Mesothelial cell of epicardium (in vitro differentiated cells): ENCODE measurements at places on chromosomes 11 and 22.

DNA sequence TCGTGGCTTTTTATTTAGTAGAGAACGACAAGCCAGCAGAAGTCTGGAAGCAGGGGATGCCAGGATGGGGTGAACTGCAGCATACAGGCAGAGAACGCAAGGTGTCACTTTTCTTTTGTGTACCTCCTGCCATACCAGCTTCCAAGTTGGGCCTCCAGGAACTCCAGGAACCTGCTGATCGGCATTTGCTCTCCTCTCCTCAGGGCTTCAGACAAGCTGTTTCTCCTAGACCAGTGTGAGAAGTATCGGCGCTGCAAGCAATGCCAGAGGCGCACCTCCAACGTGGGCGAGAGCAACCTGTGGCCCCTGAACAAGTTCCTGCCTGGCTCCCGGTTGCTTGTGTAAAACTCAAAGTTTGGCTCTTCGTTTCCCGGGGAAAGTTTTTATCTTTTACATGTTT, 47.7 kb downstream of the CCDC81 start:
- DNase-seq, result no peak

DNA sequence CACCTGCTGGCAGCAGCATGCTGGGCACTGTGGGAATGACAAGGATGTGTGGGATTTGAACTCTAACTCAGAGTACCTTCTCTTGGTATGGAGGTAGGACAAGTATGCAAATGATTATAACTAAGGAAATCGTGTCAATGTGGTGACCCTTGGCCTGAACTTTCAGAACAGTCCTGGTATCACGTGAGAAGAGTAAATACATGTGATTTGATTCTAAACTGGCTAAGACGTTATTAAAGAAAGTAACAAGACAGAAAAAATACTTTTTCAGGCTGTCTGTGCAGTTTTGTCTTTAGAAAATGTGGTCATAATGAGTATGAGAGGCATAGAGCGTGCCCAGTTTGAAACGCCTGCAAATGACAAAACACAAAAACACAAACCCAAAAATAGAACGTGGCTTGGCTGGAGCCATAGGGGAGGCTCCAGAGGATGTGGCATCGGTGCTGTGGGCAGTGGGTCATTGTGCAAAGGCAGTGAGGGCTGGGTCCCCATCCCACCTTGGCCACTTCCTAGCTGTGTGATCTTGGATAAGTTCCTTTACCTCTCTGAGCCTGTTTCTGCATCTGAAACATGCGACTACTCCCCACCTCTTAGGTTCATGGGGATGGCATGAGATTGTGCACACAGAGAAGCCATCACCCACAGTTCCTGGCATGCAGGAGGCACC, 18.4 kb upstream of the IL2RB start:
- no peak for DNase-seq

DNA sequence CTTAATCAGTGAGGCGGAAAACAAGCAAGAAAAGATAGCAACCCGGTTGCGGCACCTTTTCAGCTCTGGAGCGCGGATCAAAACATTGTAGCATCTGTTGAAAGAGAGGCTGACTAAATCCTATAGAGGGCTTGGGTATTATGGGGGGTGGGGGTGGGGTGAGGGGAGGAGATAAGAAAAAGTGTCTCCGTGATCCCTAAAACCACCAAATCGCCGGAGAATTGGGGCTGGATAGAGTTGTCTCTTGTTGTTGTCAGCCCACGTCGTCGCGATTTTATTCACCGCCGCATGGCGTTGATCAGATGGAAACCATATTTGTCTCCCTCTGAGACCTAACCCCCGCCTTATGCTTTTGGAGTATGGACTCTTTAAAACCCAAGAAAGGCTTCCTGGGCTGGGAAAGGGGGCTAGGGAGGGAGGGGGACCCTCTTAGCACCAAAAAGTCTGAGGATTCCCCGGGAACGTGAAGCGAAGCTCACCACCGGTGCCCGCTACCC, 13.0 kb downstream of the PAX6 start:
- no peak for DNase-seq

DNA sequence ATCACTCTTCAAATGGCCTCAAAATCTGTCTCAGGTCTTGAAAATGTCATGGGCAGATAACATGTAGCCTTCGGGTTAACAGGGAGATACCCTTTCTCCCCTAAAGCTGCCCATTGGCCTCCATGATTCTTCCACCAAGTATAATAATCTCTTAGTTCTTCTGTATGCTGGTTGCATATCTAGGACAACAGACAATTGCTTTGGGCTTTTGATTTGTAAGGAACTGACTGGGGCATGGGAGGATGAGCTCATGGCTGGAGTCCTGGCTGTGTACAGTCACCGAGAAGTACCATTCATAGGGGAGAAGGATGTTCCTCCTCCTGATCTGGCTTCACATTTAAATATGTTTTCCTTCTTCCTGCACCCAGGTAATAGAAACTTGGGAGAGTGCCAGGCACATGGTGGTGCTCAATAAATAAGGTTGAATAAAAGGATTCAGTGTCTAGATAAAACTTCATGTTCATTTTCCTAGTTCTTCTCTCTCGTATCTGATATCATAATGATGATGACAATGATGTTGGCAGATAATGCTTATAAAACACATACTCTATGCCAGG, 2.8 kb upstream of the AMPD3 start:
- DNase-seq, result no peak

GRCh38 chr11:110795112-110795624, 82.9 kb upstream of the ARHGAP20 start:
- no peak for DNase-seq

DNA sequence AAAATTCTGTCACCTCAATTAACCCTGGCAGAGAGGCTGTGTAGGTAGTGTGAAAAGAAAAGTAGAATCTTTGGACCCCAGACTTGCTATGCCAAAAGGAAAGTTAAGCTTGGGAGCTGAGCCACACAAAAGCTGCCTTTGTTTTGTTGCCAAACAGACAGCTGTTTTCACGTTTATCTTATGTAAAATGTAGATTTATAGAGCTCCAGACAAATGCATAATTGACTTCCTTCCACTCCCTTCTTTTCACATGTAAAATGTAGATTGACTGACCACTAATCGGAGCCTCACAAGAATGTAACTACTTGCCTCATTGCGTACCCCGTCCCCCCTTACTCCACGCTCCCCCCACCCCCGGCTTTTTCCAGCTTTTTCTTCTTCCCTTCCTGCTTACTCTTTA, 2302.2 kb upstream of the RAG2 start:
- DNase-seq, result no peak

DNA sequence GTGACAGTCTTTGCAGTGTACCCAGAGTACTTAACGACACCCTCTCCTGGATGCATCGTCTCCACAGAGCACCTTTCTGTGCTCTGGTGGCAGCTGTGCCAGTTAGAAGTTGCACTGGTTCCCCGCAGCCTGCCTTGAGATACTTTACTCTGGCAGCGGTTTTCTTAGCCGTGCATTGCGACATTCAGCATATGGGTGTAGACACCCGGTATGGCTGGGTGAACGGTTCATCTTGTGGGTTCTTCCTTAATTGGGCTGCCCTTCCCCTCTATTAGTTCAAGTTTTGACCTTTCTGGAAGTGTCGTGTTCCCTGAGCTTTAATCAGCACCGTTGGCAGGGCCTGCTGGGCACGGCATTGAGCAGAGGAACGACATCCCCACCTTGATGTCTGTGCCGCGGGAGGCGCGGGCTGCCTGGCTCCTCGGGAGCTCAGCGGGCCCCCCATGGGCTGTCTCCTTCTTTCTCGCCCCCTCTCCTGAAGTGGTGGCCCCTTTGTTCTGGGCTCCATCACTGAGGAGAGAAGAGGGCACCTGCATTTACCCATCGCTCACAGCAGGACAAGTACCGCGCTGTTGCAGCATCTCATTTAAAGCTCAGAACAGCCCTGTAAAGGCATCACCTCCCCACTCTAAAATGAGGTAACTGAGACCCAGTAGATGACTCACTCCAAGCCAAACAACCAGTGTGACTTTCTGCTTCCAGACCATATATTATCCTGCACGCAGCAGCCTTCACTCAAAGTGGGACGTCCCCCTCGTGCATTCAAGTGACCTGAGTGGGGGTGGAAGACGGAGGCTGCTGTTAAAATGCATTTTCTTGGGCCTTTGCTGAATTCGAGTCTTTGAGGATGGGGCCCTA, 13.3 kb downstream of the FAM83F start:
- DNase-seq, result no peak

DNA sequence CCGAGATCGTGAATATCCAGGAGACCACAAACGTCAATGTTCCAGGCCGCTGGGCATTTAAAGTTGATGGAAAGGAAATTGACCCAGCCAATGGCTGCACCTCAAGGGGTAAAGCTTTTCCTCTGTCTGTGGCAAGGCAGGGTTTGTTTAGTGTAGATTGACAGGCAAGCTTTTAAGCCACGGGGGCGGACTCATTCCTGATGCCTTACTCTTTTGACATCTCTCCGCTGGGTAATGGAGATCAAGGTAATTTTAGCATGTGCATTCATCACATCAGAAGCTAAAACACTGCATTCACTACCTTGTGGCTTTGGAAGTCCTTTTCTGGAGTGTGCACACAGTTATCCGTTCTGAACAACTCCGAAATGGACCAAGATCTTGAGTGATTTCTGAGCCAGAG, 12.6 kb downstream of the TECTA start:
- DNase-seq, result no peak

DNA sequence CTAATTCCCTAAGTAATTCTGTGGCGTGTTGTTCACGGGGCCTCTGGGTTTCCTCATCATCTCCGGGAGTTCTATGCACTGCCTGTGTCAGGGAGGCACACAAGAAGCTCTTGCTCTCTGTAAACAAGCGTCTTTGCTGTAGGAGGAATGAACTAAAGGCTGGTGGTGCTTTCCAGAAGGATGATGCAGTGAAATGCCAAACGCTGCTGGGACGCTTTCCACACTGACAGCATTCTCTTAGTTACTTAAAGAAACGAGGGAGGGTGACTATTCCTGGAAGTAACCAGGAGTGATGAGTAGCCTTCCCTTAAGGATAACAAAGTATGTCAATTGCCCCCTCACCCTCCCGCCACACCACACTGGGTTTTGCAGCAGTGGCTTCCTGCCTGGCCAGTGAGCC, 38.5 kb upstream of the NUP50 start:
- DNase-seq, result no peak

DNA sequence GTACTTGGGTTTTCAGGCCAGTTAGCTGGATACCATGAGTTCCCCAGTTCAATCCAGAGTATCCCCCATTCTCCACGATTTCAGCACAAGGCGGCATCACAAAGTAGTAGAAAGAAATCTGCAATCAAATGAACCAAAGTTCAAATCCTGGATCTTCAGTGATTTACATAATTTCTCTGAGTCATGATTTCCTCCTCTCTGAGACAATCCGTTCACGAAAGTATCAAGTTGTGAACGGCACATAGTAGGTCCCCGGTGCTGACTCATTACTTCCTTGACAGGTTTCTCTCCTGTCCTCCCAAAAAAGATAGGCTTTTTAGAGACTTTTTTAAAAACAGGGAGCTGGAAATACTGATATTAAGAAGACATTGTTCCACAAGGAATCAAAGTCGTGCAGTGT, 69.1 kb upstream of the AKIP1 start:
- no peak for DNase-seq

GRCh38 chr22:36398601-36399471, 11.1 kb upstream of the MYH9 start:
- DNase-seq, result no peak

- no peak for DNase-seq
Observed at GRCh38 chr22:27157666-27158370, 500.4 kb downstream of the MIAT start.

- DNase-seq, result no peak
Observed at GRCh38 chr11:31822175-31822926, 11.2 kb upstream of the PAX6 start.

DNA sequence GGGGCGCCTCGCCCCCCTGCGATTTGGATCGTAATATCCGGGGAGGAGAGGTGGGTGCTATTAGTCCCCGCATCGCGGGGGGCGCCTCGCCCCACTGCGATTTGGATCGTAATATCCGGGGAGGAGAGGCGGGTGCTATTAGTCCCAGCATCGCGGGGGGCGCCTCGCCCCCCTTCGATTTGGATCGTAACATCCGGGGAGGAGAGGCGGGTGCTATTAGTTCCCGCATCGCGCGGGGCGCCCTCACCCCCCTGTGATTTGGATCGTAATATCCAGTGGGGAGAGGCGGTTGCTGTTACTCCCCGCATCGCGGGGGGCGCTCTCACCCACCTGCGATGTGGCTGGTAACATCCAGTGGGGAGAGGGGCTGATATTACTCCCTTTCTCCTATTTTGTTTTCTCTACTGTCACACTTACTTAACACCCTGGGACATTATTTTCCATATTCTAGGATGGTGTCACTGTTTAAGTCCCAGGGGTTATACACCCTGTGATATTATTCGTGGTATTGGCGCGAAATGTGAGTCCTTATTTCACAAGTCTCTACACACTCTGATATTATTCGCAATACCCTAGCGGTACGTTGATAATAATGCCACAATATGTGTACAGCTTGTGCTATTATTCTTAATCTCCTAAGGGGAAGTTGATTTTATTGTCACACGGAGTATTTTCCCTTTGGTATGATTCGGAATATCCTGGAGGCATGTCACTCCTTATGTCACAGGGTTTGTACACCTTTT, 57.8 kb upstream of the ALDH3B2 start:
- DNase-seq, result no peak

- no peak for DNase-seq
Observed at GRCh38 chr22:39958949-39959639, 1.1 kb upstream of the TMA7B start.

DNA sequence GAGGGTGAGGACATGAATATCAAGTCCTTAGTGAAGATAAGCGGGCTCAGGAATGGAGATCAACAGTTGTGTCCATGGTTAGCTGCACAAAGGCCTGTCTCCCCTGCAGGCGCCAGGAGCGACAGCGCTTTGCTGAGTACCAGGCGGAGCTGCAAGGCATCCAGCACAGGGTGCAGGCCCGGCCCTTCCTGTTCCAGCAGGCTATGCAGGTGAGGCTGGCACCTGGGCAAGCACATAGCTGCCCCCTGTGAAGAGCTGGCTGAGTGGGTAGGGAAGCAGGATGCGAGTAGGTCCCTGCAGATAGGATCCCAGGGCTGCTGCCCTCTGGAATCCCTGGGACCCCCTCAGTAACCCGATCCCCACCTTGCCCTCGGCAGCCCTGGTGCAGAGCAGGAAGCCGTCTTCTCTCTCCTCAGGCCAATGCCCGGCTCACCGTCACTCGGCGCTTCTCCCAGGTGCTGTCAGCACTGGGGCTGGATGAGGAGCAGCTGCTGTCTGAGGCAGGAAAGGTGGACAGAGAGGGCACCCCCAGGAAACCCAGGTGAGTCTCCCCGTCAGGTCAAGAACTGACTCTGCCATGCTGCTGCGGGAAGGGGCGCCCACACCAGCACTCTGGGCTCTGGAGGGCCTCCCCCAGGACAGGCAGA, 2.6 kb upstream of the SART1 start:
- DNase-seq, result no peak

GRCh38 chr11:60899046-60899936, 7.1 kb downstream of the PRPF19 start:
- DNase-seq, result no peak

DNA sequence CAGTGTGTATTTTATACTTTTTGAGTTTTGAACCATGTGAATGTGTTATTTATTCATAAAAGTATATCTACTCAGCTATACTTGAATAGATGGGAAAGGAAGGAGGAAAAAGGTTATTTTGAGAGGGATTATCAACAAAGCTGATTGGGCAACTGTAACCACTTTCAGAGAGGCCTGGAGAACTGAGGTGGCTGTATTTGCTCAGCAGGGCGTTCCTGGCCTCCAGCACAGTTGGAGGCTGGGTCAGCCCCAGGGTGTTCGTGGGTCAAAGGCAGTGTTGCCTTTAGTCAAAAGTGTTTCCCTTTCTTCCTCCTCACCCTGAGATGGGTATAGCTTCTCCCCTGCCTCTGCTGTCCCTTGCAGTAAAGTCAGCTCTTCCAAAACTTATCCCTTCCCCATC, 26.7 kb downstream of the ASCC2 start:
- DNase-seq, result no peak

- no peak for DNase-seq
Observed at GRCh38 chr22:40818192-40818746, 877 bp downstream of the SLC25A17 start.
